Kidney (tissue), 22 donors: ENCODE measurements at places on chromosomes 1 and 21. TPM values are rescaled to one million over a fixed set of nuclear protein-coding genes. Genes with fewer than 3 reads are reported as not detected.

PACC1 gene
- 13.7 TPM for polyA plus RNA-seq

RHBDL2 gene
- polyA plus RNA-seq = 0.34 TPM

PTPN22 gene
- 0.32 TPM for polyA plus RNA-seq

SARS1 gene
- 114 TPM for polyA plus RNA-seq

GRCh38 chr1:187374082-187374481, 545.3 kb downstream of the PLA2G4A start:
- no peak for DNase-seq

DNA sequence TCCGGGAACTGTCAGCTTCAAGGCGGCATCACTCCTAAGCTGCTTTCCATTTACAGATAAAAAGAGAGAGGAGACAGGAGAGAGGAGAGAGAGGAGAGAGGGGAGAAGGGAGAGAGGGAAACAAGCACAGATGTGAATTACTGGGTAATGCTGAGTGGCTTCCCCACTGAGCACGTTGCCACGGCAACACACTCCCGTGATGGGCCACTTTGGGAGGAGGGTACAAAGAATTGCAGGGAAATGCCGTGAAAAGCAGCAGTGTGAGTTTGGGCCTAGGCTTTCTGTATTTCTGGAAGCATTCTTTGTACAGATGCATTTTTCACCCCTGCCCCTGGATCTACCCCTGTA, 128.0 kb upstream of the IRF2BP2 start:
- peak; percentile 72 for DNase-seq

GRCh38 chr1:160767395-160768294, 28.3 kb upstream of the LY9 start:
- DNase-seq = no peak

GRCh38 chr1:159867664-159868026, 5.2 kb upstream of the VSIG8 start:
- peak; percentile 94 for DNase-seq

DNA sequence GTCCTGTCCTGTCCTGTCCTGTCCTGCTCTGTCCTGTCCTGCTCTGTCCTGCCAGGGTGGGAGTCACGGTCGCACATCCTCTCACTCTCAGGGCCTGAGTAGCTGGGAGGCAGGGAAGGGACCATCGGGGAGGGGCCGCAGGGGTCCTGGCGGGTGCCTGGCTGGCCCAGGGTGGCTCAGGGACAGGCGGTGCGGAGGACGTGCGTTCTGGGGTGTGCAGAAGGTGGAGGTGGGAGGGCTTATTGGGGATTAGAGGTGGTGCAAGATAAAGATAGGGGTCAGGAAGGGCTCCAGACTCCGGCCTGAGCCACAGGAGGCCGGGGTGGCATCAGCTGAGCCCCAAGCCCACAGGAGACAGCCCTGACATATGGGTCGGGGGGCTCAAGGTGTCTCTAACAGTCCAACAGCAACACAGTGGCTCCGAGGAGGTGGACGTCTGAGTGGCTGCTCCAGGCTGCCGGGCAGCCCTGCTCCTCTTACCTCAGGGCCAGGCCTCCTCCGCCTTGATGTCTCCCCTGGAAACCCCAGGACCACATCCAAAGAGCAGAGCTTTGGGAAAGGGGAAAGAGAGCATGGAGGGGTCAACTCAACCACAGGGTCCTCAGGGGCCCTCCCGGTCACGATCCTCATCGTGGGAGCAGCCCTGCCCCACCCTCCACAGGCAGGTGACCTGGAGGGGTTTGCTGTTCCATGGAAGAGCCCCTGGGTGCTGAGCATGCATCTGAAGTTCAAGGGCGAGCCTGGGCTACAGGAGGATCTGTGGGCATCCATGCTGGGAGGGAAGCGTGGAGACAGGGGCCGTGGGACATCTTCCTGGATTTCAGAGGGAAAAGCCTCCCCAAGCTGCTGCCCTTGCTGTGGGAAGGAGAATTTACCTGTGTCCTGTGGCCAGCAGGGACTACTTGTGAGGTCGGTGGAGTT, 39.6 kb upstream of the ADARB1 start:
- DNase-seq = no peak

- DNase-seq = no peak
Measured at GRCh38 chr1:56452027-56453011, 127.0 kb downstream of the PLPP3 start.
